LoVo (cell line): ENCODE measurements at places on chromosomes 7 and 10.
A peak's percentile ranks its signal among the peaks of the same experiment; 100 is the strongest.

- no peak for DNase-seq
Observed at GRCh38 chr10:12712293-12712983, 289.1 kb downstream of the CCDC3 start.

- no peak for DNase-seq
Observed at GRCh38 chr10:30284865-30285594, 64.0 kb downstream of the MTPAP start.

GRCh38 chr10:18136073-18136791 lies 4.0 kb upstream of the CACNB2 start:
- DNase-seq = no peak

DNA sequence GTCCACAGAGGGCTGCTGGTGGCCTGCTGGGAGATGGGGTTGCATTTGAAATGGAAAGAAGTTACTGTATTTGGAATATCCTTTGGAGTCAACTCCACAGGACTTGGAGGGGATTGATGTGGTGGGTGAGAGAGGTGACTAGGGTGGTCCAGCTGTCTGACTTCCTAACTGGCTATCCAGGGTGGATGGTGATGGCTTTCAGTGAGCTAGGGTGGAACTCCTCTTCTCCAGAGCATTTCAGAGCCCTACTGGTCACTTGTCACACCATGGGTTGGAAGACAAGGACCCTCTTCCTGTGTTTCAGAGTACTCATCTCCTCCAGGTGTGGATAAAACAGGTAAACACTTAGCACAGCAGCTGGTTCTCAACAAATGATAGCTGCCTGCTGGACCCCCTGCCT lies 3.3 kb upstream of the ADAMTS14 start:
- no peak for DNase-seq

DNA sequence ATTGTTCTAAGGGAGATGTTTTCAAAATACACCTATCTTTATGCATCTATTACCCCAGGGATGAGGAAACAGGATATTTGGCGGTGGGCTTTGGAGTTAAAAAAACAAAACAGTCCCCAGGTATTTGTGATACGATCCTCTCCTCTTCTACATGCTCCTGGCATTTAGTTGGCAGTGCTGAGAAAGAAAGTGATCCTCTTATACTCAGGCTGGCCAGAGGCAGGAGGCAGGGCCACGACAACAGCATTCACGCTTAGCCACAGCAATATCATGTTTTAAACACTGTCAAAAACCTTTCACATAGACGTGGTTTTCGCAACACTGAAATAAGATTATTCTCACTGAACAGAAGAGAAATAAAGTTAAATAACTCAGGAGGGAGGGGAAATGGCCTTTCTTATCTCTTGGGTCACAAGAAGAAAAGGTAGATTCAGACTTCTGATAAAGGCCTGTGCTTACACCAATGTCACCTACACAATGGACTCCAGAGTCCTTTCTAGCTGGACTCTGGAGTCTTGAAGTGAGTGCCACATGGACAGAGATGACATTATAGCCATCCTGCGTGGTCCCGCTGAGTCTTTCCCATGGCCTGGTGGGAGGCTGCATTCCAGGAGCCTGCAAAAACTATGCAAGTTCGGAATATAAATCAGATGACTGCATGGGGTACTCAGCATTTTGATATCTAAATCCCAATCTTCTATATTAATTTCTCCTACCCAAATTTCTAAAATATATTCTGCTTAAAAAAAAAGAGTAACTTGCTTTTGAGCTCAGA lies 88.7 kb downstream of the PIP4K2A start:
- no peak for DNase-seq

DNA sequence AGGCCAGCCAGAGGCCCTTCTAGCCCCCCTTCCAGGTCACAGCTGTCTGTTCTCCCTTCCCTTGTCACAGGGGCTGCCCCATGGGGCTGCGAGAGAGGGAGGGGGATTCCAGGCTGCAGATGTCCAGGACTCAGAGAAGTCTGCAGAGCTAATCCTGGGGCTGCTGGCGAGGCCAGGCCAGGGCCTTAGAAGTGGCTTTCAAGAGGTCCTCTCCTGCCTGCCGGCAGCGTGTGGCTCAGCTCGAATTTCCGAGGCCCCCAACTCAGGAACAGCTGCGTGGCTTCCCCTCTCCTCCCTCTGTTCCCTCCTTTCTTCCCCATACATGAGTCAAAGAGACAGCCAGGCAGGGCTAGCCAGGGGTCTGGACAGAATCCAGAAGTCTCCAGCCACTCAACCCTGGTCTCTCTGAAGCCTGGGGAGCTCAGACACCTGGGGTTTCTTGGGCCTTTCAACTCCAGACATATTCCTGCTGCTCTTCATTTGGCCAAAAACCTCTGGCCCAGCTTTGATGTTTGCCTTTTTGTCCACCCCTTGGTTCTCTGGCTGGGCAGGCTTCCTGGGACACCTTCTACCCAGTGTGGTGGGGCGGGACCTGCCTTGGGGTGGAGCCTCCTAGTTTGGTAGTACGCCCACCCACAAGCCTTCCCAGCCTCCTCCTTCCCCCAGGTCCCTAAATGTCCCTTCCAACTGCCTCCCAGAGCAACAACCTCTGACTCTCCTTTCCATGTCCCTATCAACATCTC lies 21.8 kb upstream of the EIF5AL1 start:
- DNase-seq = no peak

DNA sequence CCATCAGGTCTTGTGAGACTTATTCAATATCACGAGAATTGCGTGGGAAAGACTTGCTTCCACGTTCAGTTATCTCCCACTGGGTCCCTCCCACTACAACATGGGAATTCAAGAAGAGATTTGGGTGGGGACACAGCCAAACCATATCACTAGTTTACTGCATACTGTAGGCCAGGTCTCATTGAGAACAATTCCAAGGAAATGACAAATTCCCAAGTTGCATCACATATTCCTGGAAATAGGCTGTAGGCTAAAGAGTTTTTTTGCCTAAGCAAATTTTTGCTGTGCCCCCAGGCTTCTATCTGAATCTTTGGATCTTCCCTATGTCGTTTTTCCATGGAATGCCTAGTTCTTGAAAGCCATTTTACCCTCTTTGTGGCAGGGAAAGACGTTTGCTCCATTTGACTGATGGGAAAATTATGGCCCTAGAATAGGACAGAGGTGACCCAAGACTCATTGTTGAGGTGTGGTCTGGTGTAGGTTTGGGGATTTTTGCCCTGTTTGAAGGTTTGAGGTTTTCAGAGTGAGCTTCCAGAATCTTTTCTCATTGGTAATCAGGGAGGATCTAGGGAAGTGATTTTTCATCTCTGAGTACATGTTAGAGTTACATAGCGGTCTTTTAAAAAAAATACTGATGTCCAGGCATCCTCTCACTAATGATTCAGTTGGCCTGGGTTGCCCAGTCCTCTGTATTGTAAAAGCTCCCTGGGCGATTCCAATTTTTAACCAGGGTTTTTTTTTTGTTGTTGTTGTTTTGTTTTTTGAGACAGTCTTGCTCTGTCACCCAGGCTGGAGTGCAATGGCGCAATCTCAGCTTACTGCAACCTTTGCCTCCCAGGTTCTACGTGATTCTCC lies 44.4 kb downstream of the TACR2 start:
- DNase-seq = no peak

DNA sequence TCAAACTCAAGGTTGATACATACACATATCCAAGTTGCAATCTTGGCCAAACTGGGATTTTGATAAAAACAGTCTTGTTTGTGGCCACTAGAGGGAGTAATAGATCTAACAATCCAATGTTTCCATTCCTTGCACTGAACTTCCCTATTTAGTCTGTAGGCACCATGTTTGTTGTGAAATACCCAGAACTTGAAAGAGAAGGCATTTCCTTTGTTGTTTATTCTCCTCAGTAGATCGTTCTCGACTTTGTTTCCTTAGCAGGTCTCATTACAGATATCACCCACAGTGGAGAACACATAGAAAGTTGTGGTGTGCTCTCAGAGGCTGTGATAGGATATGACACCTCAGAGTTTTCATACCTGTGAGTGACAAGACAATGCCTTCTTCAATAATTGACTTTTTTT lies 70.3 kb upstream of the MXI1 start:
- peak; percentile 79 for DNase-seq

DNA sequence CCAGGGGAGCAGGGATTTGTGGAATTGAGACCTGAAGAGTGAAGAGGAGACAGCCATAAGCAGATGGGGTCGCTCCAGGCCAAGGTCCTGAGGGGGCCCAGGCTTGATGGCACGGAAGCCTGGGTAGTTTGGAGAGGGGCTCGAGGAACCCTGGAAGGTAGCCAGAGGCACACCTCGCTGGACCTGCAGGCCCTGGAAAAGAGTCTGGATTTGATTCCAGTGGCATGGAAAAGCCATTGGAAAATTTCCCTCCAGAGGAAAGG lies 31.8 kb downstream of the CXCL12 start:
- no peak for DNase-seq

GRCh38 chr10:52032681-52033629 lies 281.1 kb upstream of the DKK1 start:
- DNase-seq = no peak

- no peak for DNase-seq
Observed at GRCh38 chr10:88293073-88293472, 290.0 kb downstream of the RNLS start.

GRCh38 chr7:154832557-154833138 lies 170.3 kb downstream of the PAXIP1 start:
- no peak for DNase-seq

DNA sequence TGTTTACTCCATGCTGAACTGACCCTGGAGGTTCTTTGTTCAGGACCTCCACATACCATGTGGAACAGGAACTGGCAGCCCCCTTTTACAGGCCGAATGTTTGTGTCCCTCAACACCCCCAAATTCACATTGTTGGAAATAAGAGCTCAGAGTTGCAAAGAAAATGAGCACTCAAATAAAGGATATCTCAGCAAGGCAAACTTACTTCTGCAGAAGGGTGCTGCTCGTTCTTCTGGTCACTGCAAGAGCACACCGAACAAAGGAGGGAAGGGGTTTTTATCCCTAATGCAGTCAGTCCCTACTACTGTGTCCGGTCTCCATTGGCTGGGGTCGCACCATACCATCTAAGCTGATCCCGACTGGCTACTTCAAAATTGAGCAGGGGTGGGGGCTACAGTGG lies 68.1 kb downstream of the PYROXD2 start:
- no peak for DNase-seq

DNA sequence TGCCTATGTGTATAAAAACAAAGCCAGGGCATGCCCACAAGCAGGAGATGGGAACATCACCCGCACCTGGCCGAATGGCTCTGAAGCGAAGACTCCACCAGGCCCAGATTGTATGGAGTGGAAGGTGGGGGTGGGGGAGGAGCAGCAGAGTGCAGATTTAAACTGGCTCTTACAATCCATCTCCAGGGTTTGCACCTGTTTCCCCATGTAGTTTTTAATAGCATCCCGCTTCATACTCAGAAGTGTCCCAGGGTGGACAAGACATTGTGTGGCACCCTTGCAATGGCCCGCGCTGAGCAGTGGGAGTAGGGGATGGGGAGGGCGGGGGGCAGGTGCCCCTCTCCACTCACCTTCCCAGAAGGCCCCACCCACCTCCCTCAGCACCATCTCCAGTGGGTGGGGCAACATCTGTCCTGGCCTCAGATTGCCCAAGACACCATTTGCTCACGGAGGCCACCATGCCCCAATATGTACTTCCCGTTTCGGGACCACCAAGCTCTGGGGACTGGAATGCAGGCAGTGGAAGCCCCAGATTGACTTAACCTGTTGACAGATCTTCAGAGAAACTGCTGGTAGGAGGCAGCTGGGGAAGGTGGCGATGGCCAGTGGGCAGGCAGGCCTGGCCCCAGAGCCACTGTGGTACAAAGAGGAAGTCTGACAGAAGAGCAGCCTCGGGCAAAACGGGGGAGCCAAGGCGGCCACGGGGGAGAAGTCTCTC lies 23.0 kb downstream of the VSIR start:
- no peak for DNase-seq

DNA sequence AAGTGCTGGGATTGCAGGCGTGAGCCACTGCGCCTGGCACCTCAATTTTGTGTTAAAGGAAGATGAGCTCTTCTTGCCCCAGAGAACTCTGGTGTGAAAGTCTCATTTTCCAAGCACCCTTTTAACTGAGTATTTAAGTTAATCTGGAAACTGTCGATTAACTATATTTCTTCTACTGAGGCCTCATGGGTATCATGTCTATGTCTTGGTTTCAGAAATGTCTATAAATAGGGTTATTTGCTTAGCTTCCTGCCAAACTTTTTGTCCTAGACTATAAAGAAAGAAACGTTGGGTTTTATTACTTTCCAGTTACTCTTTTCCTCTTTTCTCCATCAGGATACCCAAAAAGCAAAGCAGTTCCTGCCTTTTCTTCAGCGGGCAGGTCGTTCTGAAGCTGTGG lies 102.4 kb downstream of the LRRC4 start:
- DNase-seq = no peak

DNA sequence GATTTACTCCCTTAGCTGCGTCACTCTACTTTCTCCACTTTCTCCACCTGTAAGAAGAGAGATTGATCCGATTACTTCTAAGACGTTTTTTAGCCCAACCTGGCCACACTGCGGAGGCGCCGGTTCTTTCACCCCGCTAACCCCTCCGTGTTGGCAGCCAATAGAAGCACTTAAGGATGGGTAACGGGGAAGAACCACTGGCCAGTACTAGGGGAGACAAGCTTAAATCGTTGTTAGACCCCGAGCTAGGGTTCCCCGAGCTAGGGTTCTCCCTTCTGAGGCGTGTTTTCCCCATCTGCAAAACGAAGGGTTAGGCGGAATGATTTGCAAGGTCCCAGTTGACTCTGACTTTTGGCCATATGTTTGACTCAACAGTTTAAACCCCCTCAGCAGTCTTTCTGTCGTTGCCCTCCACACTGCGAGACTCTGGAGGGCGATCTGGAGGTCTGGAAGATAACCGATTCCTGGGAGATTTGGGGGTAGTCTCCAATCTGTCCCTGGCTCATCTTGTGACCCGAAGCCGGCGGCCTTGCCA lies 644 bp downstream of the UMAD1 start:
- DNase-seq = no peak

DNA sequence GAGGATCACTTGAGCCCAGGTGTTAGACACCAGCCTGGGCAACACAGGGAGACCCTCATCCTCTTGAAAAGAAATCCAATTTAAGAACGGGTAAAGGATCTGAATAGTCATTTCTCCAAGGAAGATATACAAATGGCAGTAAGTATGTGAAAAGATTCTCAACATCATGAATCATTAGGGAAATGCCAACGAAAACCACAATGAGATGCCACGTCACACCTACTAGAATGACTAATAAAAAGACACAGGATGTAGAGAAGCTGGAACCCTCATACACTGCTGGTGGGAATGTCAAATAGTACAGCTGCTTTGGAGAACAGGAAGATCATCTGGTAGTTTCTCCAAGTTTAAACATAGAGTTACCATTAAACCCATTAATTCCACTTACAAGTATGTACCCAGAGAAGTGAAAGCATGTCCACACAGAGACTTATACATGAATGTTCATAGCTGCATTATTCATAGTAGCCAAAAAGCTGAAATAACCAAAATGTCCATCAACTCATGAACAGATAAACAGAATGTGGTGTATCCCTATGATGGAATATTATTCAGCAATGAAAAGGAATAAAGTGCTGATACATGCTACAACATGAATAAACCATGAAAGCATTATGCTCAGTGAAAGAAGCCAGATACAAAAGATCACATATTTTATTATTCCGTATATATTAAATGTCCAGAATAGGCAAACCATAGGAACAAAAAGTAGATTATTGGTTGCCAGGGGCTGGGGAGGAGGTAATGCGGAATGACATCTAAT lies 13.1 kb upstream of the ZMIZ2 start:
- peak; percentile 87 for DNase-seq

GRCh38 chr7:47128700-47129099 lies 453.2 kb downstream of the TNS3 start:
- DNase-seq = no peak

GRCh38 chr10:109624939-109625338 lies 298.4 kb downstream of the XPNPEP1 start:
- no peak for DNase-seq

GRCh38 chr7:94510582-94511496 lies 1.2 kb downstream of the CASD1 start:
- peak; percentile 47 for DNase-seq

GRCh38 chr7:26199301-26200037 lies 1.1 kb downstream of the HNRNPA2B1 start:
- no peak for DNase-seq
